Neuronal stem cell (in vitro differentiated cells): ENCODE measurements at places on chromosomes 11 and 22.

GRCh38 chr22:45863981-45864751 lies 112.8 kb downstream of the WNT7B start:
- DNase-seq: peak; percentile 72

DNA sequence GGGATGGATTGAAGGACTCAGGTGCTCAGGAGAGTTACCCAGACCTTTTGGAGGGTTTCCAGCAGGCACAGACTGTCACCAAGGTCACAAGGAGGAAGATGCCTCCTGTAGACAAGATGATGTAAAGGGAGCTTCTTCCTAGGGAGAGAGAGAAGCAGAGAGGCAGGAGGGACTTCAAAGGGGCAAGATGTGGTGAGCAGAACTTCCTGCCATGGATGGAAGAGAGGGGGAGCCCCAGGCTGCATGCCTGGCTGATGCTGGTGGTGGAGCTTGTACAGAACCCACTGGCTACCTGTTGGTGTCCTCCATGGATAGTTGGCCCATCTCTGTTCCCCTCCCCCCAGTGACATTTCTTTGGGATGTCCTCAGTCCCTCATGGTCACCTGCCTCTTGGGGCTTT lies 4.2 kb downstream of the HEPN1 start:
- DNase-seq: no peak

GRCh38 chr11:10492084-10492483 lies 37.0 kb downstream of the AMPD3 start:
- no peak for DNase-seq

- DNase-seq: no peak
Observed at GRCh38 chr22:48949375-48950149, 878.1 kb downstream of the BRD1 start.

- DNase-seq: no peak
Observed at GRCh38 chr11:111623527-111624030, 21.3 kb downstream of the SIK2 start.

GRCh38 chr22:20464096-20464614 lies 26.5 kb upstream of the SCARF2 start:
- DNase-seq: no peak

DNA sequence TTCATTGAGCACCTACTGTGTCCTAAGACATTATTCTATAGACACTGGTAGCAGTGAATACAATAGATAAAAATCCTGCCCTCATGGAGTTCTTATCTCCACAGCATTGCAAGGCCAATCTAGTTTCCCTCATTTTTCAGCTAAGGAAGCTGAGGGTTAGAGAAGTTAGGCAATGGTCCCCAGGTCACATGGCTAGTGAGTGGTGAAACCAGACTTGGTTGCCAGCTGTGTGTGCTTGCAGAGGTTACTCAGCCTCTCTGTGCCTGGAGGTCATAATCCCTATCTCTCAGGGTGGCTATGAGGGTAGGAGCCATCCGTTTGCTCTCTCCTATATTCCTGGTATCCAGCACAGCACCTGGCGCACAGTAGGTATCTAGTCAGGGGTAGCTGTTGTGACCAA lies 147.7 kb upstream of the SEZ6L start:
- no peak for DNase-seq

DNA sequence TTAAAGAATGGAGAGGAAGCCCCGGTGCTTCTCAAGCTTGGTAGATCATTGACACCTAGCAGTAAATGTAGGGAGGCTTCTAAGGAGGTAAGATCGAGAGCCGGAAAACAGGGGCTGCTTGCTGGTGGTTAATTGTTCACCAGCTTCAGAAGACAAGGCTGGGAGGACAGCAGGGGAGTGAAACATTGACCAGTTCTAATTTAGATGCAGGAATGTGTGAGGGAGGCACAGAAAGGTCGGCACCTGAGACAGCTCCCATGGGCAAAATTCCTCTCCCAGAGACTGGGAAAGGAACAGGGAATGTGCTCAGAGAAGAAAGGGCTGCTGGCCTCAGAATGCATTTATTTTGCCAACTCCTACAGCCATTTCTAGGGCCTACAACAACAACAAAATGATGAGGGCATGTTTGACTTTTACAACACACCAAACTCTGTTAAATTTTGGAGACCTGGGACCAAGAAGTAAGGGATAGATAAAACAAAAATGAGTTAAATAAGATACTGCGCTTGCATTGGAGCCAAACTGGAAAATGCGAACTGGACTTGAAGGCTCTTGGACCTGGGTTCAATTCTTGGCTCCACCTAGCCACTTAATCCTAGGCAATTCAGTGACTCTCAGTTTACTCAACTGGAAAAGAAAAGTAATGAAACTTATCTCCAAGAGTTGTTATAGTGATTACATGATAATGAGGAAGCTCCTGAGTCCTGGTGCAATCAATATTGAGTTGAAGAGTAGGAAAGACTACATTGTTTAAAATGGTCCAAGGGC lies 31.0 kb downstream of the FZD4 start:
- DNase-seq: peak; percentile 51

DNA sequence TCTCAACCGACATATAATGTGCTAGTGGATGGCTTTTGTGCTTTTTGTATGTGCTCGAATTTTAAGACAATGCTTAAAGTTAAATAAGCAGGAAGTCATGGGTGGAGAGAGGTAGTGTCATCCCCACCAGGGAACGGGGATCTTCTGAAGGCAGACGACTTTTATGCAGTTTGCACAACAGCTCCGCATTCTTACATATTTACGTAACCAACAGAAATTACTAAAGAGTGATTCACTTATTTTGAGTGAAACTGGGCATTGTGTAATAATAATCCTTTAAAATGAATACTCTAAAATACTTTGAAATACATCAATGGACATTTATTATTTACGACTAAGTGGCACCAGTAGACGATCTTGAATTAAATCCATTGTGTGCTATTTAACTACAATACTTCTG lies 305.1 kb downstream of the CNTN5 start:
- no peak for DNase-seq

DNA sequence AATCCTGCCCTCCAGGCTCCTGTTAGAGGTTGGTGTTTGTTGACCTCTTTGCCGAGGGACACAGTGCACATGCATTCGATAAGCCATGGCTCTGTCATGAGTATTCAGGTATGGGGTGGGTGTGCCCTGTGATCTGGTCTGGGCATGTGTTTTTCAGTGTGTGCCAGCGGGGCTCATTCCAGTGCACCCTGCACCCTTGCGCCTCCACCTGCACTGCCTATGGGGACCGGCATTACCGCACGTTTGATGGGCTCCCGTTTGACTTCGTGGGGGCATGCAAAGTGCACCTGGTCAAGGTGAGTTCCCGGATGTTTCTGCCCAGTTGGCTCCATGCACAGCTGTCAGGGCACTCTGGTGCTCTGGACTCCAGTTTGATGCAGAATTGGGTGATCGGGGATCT lies 44.2 kb downstream of the OTOG start:
- no peak for DNase-seq

- DNase-seq: no peak
Observed at GRCh38 chr11:64799256-64799622, 3.8 kb downstream of the MAP4K2 start.

DNA sequence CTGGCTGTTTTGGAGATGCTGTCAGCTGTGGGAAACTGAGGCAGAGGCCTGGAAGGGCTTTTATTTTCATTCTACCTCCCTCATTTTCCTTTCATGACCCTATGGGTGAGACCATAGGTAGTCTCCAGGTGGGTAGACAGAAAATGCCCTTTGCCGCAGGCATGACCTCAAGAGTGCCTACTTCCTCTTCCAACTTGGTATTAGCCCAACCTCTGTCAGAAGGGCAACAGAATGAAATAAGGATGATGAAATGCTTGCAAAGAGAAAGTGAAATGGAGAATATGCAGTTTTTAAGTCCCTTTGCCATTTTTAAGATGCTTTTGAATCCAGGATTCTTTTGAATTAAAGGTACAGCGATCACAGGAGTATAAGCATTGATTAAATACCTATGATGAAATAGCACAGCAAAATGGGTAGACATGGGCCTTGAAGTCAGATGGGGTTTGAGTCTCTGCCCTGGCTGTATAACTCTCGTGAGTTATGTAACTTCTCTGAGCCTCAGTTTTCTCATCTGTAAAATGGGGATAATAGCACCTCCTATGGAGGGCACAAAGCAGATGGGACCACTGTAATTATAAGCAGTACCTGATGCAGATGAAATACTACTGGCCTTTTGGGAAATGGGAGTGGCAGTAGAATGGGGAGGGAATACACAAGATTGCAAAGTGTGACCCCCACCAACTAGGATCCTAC lies 3.7 kb downstream of the ASPHD2 start:
- no peak for DNase-seq

DNA sequence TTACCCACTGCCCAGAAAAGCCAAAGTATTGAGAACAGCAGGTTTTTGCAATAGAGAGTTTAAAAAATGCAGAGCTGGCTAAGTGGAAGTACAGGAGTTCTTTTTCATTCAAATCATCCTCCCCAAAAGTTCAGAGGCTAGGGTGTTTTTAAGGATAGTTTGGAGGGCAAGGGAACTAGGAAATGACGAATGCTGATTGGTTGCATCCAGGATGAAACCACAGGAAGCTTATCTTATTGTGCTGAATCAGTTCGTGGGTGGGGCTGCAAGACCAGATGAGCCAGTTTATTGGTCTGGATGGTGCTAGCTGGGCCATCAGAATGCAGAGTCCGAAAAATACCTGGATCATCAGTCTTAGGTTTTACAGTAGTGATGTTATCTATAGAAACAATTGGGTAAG lies 1427.1 kb downstream of the LRRC4C start:
- no peak for DNase-seq

DNA sequence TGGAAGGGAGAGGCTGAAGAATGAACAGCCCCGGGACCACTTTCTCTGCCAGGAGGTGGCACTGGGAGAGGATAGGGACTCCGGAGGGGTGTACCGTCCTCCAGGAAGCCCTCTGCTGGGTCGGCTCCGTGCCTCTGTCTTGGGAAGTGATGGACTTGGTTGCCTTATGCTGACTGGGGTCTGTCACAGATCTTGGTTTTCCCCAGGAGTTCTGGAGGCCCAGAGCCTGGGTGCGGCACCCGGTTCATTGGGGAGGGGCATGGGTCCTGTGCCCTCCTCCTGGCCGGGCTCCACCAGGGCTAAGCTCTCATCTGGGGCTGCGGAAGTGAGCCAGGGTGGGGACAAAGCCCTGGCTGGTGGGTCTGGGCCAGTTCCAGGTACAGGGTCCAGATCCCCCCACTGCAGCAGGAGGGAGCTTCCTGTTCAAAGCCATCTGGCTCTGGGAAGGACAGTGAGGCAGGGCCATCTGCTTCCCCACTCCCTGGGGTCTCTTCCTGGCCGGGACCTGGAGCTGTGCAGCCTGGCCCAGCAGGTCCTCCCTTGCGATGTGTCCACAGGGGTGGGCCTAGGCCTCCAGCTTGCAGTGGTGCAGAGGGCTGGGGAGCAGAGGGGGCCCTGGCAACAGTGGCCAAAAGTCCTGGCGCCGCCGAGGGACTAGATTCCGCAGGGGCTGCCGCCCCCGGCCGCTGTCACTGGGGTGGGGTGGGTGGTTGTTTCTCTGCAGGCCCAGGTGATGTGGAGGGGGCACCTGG lies 1.1 kb upstream of the AP2A2 start:
- no peak for DNase-seq

- no peak for DNase-seq
Observed at GRCh38 chr22:47605886-47606285, 843.4 kb downstream of the TBC1D22A start.

DNA sequence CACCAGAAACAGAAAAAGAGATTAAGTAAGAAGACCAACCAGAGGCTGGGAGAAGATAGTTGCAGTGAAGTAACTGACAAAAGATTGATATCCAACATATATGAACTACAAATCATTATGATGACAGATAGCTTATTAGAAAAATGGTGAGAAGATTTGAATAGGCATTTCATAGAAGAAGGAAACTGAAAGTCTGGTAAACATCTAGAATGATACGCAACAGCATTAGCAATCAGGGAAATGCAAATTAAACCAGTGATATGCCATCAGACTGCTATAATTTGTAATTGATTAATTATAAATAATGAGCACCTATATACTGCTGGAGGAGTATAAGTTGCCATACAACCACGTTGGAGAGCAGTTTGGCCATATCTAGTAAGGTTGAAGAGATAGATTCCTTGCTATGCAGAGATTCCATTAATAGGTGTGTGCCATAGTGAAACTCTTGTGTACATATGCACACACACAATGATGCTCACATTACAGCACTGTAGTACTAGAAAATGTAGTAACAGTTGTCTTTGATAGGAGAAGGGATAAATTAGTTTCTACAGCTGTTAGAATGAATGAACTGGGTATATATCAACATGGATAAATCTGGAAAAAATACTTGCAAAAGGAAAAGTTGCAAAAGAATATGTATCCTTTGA lies 20.5 kb downstream of the RNF169 start:
- DNase-seq: no peak

GRCh38 chr11:100949443-100949842 lies 180.2 kb downstream of the PGR start:
- DNase-seq: no peak

GRCh38 chr11:81744336-81745116 lies 989.1 kb downstream of the FAM181B start:
- no peak for DNase-seq

GRCh38 chr22:17578136-17578754 lies 14.9 kb downstream of the SLC25A18 start:
- DNase-seq: no peak

- DNase-seq: no peak
Observed at GRCh38 chr11:134425413-134425812, 13.4 kb upstream of the B3GAT1 start.

GRCh38 chr11:116773203-116774097 lies 663 bp upstream of the BUD13 start:
- DNase-seq: no peak

GRCh38 chr11:63915961-63916836 lies 765 bp downstream of the RCOR2 start:
- DNase-seq: no peak

GRCh38 chr22:16834971-16835370 lies 9.8 kb upstream of the XKR3 start:
- no peak for DNase-seq

DNA sequence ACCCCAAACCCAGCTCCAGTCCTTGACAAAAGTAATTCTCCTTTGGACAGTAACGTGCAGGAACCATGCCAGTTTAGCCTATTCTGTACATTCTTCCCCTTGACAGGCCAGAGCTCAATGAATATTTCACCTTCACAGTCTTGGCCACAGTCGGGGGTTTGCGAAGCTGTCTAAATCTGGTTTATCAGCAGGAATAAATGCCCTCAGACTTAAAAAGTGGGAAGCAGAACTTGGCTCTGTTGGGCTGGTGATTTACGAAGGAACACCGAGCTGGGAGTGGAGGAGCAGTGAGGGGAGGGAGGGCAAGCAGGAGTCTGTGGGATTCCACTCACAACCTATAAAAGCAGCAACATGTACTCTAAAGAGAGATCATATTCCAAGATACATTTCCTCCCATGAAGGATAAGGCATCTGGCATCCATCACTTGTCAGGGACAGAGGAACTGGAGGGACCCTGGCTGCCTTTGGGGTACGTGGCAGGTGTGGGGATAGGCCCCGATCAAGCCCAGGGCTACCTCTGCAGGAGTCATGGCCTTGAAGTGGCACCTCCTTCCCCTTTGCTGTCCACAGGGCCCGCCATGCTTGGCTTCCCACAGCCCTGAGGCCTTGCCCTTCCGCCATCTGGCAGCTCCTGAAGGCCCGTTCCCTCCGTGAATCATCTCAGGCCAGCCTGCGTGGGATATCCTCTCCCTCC lies 154.3 kb downstream of the ADAMTS15 start:
- DNase-seq: no peak
